ENCODE measurements at places on chromosomes 6 and 20. TPM values are rescaled to one million over a fixed set of nuclear protein-coding genes. Genes with fewer than 3 reads are reported as not detected.

DNA sequence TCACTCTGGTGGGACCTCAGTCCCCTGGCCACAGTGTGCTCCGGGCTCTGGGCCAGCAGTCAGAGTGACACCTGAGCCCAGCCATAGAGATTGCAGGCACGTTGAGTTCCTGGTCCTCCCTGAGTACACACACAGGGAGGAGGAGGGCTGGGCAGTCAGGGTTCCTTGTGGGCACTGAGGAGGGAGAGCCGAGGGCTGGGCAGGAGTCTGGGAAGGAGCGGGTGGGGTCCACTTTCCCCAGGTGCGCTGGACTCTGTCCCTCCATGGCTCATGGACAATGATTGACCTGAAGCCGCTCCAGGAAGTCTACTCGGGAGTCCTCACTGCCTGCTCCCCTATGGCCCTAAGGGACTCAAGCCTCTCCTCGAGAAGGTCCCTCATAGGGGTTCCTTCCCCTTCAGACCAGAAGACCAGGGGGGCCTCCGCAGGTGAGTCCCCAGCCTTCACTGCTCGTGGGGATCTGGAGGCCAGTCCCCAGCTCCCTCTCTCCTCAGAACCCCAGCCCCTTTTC lies 1.1 kb downstream of the SLC44A4 start:
- no peak for DNase-seq

DNA sequence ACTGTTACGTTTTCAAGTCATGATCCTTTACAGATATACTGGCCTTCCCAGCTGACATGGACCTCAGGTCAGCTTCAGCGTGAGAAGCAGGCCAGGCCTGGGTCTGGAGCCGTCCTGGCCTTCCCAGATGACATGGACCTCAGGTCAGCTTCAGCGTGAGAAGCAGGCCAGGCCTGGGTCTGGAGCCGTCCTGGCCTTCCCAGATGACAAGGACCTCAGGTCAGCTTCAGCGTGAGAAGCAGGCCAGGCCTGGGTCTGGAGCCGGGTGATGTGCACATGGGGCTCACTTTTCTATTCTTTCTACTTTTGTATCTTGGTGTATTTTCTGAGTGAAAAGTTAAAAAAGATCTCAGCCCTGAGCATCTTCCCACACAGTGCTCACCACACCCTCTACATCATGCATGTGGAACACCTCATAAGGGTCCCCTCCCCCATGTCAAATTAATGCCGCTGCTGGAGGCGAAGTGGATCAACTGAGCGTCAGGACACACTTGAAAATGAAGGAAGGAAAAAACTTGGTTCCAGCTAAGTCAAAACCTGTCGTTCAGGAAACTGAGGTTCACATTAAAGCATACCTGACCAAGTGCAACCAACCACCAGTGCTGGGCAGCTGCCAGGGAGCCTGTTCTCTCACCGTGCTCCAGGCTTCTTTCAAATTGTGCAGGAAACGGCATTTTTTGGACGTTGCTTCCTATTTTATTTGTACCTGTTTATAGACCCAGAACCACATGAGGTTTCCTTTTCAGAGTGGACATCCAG lies 32.2 kb downstream of the KIF25 start:
- no peak for DNase-seq

- DNase-seq, result no peak
Observed at GRCh38 chr6:41074692-41075436, 2.1 kb downstream of the NFYA start.

- no peak for DNase-seq
Observed at GRCh38 chr6:89242574-89243330, 25.6 kb upstream of the GABRR1 start.

DNA sequence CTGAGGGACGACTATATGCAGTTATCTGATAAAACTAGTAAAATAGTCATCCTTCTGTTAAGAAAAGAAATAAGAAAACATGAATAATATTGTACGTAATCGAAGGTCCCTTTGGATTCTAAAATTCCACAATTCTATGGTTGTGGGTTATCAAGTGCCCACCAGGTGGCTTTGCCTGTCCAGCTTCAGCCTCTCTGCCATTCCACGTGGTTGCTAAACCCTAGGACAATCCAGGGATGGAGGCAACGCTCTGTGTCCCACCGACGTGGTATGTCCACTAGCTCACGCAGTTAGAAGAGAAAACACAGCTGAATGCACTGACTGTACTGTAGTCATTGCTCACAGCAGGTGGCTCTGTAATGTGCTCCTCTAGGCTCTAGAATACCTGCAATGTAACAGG lies 349.3 kb downstream of the FARS2 start:
- no peak for DNase-seq

DNA sequence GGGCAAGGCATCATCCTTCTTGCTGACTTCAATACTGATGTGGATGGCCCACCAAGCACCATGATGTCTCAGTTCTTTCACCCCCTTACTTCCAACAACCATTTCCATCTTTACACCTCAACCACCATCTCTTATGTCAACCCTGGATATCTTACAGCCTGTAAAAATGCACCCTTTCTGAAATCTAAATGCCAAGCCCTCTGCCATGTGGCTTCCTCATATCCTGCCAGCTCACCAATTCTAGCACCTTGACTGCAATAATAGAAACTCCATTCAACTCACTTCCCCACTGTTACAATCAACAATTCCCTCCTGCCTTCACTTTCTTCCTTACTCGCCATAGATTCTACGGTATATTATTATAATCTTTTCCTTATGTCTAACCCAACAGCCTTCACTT lies 57.9 kb downstream of the LY86 start:
- DNase-seq, result no peak

DNA sequence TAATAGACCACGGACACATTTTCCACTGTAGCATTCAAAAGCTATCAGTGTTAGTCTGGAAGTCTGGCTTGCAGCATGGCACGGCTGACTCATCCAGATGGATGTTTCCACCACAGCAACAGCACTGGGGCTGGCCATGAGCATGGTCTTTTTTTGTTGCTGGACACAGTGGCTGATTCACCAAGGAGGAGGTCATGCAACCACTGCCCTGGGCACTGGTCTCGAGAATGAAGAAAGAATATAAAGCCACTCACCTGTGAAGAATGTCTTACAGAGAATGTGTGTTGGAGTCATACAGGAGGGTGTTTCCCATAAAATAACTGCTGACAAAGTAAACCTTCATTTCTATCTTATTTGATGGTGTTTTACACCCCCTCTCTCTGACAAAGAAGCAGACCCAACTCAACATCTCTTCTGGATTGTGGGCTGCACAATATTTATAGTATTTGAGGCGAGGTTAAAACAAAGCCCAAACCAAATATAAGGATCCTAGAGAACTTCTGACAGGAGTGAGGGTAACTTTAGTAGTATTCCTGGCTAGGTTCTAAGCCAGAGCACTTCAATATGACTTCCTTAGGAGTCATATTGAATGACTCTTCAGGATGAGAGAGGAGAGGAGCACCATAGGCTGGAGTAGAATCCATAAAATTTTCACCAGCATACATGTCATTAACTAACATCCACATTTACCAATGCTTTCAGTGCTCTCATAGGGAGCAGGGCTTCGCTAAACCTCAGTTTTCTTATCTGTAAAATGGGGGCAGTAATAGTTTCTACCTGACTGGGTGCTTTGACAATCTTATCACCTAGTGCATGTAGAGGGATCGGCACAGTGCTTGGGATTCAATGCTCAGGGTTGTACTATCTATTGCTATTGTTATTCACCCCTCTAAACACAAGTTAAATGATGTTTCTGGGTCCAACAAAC lies 121.4 kb downstream of the KIF13A start:
- no peak for DNase-seq

DNA sequence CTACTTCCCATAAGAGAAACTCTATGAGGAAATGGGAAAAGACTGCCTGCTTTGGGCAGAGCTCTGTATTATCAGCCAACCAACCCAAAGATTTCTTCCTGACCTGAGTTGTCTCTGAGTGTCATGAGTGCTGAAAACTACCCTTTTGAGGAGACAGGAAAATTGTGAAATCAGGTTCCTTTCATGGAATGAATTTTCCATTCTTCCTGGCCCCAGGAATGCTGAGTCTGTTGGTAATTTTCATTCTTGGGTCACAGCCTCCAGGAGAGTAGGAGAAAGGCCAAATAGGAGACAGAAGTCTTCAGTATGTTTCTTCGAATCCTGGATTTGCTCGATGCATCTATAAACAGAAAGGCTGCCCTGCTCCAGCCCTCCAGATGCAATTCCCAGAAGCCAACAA lies 53.6 kb downstream of the SCML4 start:
- DNase-seq, result no peak

The LBP gene
- total RNA-seq, result not detected

The TAAR5 gene
- not detected for total RNA-seq
